Left lung (tissue), 14 donors: ENCODE measurements at places on chromosomes 4 and X.

DNA sequence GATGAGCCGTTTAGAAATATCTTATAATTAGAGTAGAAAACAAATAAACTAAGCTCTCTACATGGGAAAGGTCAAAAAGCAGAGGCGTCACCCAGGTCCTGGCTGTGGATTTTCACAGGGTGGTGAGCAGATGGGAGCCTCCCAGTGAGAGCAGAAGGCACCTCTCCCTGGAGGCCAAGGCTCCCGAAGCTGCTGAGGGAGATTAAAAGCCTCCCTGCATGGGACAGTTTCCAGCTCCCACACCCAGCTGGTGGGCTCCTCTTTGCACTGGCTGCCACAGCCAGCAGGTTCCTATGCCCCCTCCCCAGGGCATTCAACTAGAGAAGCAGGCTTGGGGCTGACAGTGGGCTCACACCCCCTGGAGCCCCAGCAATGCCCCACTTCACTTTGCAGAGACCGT, 55.2 kb upstream of the TBC1D9 start:
- no peak for DNase-seq

- no peak for DNase-seq
These were observed 78.8 kb upstream of the PACRGL start for GRCh38 chr4:20621476-20621875.

- DNase-seq = no peak
These were observed 50.4 kb downstream of the RTL9 start for GRCh38 chrX:110408949-110409588.

DNA sequence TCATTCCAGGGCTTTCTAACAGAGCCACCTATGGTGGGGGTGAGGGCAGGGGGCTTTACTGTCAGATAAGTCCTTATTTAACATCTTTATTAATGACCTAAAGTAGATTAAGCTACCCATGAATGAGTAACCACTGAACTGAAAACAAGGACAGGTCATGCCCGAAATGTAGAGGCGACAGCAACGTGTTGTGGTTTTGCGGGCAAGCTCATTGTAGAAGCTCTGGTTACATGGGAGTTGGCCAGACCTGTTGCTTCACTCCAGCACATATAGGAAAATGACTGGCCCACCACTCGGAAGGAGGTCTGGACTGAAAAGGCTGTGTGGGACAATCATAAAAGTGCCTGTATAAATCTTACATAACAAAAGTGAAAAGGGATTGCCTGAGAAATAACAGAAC, 109.6 kb upstream of the NDP start:
- no peak for DNase-seq

GRCh38 chrX:74551934-74552333, 62.5 kb downstream of the RLIM start:
- DNase-seq = no peak

- DNase-seq = no peak
These were observed 455.1 kb upstream of the CTSO start for GRCh38 chr4:156408749-156409148.

DNA sequence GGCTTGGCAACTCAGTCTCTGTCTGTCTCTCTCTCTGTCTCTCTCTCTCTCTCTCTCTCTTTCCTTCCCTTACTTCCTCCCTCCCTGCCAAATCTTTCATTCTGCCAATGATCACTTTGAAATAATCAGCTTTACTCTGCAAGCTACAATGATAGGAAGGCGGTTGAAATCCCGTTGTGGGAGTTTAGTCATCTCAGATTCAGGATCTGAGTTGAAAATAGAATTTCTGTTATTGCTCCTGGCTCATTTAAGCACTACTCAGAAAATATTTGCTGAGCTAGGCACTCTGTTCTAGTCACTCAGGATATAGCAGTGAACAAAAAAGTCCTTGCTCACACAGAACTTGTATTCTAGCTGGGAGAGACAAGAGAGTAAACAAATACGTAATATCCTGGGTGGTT, 56.3 kb upstream of the DCTD start:
- no peak for DNase-seq

GRCh38 chr4:117001077-117001476, 84.3 kb downstream of the TRAM1L1 start:
- no peak for DNase-seq

- no peak for DNase-seq
These were observed 5.5 kb downstream of the ARHGAP36 start for GRCh38 chrX:131063613-131064012.

DNA sequence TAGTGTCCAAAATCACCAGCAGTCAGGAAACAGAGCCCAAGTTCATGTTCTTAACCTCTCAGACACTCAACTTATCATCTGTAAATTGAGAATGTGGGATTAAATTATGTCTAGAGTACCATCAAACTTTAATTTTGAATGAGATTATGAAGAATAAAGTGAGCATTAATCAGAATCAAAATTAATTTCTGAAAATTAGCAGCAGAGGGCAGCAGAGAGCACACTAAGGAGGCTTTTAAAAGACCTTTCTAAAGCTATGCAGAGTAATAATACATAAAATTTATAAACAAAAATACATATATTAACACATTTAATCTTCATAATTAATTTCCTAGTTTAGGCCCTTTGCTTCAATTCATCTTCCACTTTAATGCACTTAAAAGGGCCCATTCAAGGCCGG, 7.1 kb downstream of the TASL start:
- DNase-seq = no peak

- DNase-seq = no peak
These were observed 103.2 kb upstream of the LANCL3 start for GRCh38 chrX:37468124-37468739.

DNA sequence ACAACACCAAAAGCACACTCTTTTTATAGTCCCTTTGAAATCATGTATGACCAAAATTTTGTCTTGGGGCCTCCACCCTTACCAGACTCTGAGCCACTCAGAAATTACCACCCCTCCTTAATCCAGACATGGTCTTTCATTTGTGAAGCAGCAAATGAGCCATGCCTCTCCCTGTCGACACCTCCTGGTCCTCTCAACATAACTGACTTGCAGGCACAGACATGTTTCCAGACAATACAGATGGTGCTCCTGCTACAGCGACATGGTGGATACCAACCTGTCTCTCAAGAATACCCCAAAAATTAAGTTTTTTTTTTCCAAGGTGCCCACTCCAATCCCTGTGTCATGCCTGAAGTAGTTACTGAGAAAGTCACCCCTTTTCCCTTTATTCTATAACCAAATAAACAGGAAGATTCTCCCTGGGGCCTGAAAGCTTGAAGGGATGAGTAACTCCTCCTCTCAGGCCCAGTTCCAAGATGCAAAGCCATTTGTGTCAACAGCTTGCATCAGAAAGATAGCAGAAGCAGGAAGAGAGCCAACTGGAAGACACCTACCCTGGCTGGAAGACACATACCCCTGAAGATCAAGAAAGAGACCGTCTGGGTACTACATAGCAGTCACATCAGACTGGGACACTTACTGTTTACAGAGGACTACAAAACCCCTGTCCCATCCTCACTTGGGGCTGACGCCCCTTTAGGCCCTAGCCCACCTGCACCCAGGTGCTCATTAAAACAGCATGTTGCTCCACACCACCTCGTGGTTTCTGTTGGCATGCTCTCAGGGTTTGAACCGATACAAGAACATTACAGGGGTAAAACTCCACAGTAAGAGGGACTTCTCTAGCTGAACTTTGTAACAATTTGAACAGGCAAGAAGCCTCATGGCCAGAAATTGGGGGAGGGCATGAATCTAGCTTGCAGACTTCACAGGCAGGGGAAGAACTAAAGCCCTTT, 5.5 kb upstream of the UGT2B17 start:
- no peak for DNase-seq

DNA sequence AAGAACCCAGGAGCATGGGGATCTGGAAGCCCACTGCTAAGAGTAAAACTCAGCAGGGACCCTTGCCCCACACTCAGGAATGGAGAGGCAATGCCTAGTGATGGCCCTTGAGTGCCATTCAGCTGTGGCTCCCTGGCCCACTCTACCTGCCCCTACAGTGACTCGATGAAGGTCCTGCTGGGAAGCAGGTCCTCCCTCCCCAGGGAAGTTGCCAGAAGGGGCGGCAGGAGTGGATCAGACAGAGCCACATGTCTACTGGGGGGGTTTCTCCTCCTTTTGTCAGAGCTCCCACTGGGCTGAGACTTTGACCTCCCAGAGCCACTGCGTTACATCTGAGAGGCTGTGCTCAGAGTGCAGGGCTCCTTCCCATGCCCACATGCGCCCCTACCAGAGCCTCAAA, 1.2 kb downstream of the SLC10A3 start:
- no peak for DNase-seq

GRCh38 chrX:133776072-133776471, 209.3 kb downstream of the GPC3 start:
- no peak for DNase-seq

- no peak for DNase-seq
These were observed 877 bp downstream of the GPRASP1 start for GRCh38 chrX:102652031-102652688.

DNA sequence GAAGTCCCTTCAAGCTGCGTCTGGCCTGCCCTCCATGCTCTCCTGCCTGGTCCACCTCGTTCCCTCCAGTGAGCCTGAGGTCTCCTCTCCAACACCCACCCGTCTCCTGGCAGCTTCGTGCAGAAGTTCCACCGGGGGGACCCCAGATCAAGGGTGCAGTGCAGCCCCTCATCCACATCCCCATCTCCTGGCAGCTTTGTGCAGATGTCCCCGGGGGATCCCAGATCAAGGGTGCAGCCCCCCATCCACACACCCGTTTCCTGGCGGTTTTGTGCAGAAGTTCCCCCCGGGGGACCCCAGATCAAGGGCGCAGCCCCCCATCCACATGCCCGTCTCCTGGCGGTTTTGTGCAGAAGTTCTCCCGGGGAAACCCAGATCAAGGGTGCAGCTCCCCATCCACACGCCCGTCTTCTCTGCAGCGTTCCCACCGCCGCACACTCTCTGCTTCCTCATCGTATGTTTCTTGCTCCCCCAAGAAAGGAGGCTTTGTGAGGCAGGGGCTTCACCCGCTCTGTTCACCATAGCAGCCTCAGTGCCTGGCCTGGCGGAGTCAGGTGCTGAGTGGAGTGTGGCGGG, 35.7 kb downstream of the PIGG start:
- no peak for DNase-seq

DNA sequence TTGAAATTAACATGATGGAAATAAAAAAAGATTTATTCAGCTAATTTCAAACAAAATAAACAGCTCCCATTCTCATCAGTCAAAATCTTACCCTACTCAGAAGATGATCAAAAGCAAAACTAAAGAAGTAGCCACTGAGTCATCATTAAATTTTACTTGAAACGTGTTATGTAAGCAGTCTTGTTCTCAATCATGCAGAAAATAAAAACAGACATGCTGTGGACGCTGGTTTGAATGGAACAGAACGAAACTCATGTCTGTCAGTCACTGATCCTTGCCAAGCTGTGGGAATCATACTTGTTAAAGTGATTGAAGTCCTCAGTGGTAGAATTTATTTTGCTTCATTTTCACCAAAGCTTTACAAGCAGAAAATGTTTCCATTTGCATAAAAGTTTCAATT, 77.2 kb upstream of the TLR3 start:
- DNase-seq = no peak

DNA sequence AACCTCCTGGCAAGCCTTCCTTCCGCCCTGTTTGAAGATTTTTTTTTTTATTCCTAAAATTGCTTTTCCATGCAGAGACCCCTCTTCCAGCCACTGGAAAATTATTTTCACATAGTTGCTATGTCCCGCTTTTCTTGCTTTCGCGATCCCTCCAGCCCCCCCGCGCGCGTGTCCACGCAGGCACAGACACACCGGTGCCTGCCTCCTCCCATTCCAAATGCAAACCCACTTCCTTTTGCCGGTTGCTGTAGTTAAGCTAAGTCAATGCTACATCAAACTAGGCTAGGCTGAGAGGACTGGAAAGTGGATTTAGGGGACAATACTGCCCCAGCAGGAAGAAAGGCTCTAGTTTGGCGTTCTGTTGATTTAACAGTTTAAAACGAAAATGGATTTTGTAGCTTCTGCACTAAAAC, 111.0 kb downstream of the DHX15 start:
- DNase-seq = no peak

DNA sequence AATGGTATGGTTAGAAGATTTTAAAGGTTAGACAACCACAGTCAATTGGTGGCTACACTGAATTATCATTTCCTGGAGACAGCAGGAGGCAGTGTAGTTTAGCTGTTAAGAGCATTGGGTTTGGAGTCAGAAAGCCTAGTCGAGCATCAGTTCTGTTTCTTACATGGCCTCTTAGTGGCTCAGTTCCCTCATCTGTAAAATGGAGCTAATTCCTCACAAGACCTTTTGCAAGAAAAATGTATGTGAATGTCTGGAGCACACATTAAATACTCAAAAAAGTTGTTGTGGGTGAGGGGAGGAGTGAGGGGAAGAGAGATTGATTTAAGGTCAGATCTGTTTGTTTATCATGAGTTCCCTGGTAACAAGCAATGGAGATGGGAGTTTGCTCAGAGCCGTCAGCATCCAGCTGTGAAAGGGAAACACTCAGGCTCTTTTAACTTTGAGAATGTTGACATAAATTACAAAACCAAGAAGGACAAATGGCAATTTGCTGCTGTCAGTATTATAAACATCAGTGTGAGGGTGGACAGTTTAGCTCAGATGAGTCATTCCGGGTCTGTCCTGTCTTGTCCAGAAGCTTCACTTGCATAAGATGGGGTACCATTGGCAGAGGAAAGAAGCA, 98.2 kb upstream of the PGRMC2 start:
- DNase-seq = no peak

GRCh38 chr4:32929796-32930699, 2209.9 kb downstream of the PCDH7 start:
- DNase-seq = no peak

DNA sequence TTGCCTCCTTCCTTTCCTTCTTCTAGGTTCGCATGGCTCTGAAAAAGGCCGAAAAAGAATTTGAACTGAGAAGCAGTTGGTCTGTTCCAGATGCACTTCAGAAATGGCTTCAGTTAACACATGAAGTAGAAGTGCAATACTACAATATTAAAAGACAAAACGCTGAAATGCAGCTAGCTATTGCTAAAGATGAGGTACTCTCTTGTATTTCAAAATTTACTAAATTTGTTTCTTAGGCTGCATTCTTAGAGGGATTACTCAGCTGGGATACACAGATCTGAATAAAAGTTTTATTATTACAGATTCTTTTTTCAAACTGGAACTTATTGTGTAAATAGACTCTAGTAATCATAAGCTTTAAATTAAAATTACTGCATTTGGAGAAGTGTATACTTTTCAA, 146.9 kb downstream of the STIM2 start:
- DNase-seq = no peak

GRCh38 chr4:61309616-61310015, 109.5 kb downstream of the ADGRL3 start:
- DNase-seq = no peak

- DNase-seq = peak; percentile 60
These were observed 691 bp upstream of the IGFBP7 start for GRCh38 chr4:57110640-57111511.

- DNase-seq = no peak
These were observed 70.2 kb downstream of the TBL1X start for GRCh38 chrX:9535101-9535500.

- no peak for DNase-seq
These were observed 21.1 kb downstream of the NOP14 start for GRCh38 chr4:2942037-2942531.

- DNase-seq = no peak
These were observed 48.4 kb downstream of the RWDD4 start for GRCh38 chr4:183610613-183611012.

- no peak for DNase-seq
These were observed 10.2 kb downstream of the SAP30 start for GRCh38 chr4:173380987-173381386.
